Activated T-helper 1 cell treated with Interleukin-2 at 50 U/mL for 16 hours (primary cell): ENCODE measurements at places on chromosomes 3 and 15.

DNA sequence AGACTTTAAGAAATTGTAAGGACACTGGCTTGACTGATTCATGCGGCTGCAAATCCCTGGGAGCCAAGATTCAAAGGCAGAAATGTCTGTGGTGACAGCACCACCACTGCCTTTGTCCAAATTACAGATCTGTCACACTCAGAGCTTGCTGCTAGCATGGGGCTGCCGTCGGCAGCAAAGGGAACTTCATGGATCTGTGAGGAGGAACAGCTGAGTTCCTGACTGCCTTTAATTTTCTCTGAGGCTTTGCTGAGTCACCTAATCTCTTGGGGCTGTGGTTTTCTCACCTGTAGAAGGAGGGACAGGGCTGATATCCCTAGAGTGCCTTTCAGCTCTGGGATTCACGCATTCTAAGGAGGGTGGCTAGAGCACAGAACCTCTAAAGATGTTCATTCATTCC, 4.1 kb upstream of the PAK6 start:
- no peak for DNase-seq

- no peak for DNase-seq
Observed at GRCh38 chr3:149004622-149005021, 13.3 kb downstream of the GYG1 start.

- no peak for DNase-seq
Observed at GRCh38 chr3:148873270-148873927, 8.3 kb downstream of the CPA3 start.

DNA sequence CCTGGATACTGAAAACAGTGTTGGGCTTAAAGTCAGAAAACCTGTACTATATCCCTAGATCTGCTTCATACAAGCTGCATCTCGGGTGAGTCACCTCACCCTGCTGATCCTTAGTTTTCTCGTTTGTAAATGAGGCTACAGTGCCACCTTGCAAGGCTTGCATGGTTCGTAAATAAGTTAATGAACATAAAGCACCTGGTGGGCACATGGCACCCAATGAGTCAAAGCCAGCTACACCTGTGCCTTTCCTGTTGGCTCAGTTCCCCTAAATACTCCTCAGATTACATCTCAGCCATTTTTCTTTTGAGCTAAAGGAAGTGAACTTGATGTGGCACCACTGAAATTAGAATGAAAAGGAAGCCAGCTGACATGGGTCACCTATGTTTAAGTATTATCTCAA, 26.5 kb downstream of the RTP1 start:
- DNase-seq: no peak

DNA sequence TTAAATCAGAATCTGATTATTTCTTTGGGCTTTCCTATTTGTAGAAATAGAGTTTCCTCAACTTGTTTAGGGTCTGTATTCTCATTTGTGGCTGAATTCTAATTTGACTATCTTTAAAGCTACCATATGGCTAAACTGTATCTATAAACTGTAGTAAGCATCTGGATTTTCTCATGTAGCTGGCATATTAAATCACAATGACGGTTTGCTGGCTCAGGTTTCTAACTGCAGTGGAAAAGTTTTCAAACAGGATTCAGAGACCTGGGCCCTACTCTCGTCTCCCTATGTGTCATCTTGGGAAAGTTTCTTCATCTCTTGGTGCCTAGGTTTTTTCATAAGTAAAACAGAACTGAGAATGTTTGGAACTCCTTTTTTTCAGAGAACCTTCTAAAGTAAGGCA, 68.3 kb downstream of the GALK2 start:
- no peak for DNase-seq

DNA sequence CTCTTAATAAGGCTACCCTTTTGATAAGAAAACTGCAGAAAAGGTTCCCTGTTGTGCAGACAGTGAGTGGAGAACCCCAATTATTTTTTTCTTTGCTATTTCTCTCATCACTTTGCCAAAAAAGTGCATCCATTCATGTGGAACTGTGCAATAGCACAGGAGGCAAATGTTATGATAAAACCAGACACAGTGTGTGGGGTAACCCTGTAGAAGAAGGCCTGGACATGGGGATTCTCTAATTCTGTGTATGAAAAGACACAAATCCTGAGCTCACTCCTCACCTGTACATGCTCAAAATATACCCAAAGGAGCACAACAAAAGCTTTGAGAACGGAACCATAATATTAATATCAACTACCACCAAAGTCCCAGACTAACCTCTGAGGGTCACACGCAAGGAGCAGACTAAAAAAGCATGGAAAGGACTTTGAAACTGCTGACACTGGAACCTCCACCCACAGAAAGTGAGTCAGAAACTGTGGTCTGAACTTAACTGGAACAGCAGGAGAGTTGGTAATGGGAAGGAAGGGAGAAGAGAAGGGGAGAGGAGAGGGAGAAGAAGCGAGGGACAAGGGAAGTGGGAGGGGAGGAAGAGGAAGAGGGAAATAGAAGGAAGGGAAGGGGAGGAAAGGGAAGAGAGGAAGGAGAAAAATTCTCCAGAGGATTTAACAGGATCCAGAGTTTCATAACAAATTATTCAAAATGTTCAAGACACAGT, 299.9 kb downstream of the TBC1D5 start:
- no peak for DNase-seq

GRCh38 chr3:122006267-122006666, 15.8 kb downstream of the ILDR1 start:
- DNase-seq: no peak

- no peak for DNase-seq
Observed at GRCh38 chr3:162443376-162443775, 946.8 kb downstream of the OTOL1 start.

DNA sequence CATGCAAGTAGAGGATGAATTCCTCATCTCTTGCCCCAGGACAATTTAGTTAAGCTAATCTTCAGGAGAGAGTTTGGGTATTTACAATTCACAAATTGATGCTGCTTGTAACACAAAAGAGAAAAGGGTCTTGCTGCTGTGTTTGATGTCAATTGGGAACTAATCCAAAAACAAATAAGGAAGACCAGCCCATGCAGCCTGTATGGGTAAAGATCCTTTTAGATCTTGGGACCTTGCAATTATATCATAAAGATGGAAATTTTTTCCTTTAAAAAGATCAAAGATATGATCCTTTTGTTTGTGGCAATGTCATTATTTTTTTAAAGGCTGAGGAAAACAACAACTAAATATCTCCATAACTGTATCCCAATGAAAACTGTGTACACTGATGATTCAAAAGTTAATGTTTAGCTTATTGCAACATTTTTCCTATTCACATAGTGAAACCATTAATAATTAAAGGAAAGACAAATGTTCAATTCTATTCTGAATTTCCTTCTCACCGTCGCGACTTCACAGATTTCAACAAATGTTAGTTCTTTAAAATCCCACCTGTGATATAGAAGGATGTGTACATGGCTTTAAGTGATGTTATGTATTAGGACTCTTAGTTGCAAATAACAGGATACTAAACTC, 40.2 kb downstream of the TMEM212 start:
- DNase-seq: no peak

GRCh38 chr3:193974671-193975535, 161.0 kb upstream of the HES1 start:
- DNase-seq: no peak

DNA sequence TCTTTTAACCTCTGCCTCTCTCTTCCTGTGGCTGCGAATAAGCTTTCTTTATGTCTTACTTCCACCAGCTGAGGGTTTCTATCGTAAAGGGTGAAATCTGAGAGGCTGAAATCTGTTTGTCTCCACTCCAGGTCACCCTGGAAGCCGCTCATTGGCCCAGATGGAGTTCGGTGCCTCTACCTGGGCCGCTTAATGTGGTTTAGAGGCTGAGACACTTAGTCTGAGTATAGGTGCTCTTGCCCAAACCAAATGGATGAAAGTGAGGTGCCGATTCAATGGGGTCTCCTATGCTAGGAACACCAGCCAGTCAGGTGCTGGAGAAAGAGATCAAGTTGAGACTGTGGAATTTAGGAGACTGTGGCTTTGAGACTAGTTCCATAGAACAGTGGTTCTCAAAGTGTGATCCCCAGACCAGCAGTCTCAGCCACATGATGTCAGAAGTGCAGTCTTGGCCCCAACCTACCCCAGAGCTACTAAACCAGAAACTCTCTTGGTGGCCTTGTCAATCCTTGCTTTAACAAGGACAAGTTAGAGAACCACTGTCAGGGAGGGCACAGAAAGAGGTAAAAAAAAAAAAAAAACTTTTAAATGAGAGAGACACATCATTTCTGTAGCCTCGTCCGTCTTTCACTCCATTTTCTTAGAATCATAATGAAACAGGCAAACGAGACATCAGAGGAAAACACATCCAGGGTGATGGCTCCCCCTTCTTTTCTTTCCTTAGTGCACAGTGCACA, 54.9 kb upstream of the CCR2 start:
- DNase-seq: no peak

DNA sequence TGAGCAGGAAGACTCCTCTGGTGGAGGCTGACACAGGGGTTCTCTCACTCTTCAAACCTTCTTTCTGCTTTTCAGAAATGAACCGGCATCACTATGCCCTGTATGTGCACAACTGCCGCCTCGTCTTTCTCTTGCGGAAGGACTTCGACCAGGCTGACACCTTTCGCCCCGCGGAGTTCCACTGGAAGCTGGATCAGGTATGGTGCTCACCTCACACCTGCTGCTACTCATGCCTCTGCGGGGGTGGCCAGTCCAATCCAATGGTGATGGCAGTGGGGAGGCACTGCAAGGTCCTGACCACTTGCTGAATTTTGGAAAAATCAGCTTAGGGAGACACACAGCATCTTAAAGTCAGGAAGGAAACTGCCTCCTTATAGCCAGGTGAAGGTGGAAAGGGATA, 211.3 kb upstream of the TRIM42 start:
- no peak for DNase-seq

GRCh38 chr15:45891766-45892165, 256.9 kb downstream of the SQOR start:
- DNase-seq: no peak

- DNase-seq: no peak
Observed at GRCh38 chr3:34725774-34726173, 913.6 kb upstream of the ARPP21 start.

- no peak for DNase-seq
Observed at GRCh38 chr3:165749821-165750220, 87.4 kb downstream of the BCHE start.
